ENCODE measurements at places on chromosomes 12 and 14. TPM values are rescaled to one million over a fixed set of nuclear protein-coding genes. Genes with fewer than 3 reads are reported as not detected.

GRCh38 chr12:76057326-76057725 lies 25.8 kb upstream of the PHLDA1 start:
- DNase-seq = no peak

- DNase-seq = peak; percentile 10
These were observed 24.3 kb downstream of the MOAP1 start for GRCh38 chr14:93160353-93160801.

Gene LMNTD1
- not detected for total RNA-seq

Gene CAPZA3
- total RNA-seq = not detected

Gene IFNG-AS1
- 0.09 TPM for total RNA-seq

Gene RIPK3
- 3.0 TPM for total RNA-seq

DNA sequence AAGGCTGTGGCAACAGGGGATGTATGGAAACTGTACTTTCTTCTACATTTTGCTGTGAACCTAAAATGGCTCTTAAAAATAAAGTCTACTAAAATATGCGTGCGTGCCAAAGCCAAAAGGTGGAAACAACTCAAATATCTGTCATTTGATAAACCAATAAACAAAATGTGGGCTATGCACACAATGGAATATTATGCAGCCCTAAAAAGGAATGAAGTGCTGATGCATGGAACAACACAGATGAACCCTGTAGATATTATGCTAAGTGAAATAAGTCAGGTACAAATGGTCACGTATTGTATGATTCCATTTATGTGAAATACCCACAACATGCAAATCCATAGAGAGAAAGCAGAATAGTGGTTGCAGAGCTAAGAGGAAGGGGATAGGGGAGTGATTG lies 8.0 kb downstream of the CACNA2D4 start:
- DNase-seq = no peak

Measured in fibroblast of the aortic adventitia (primary cell).